ENCODE measurements at places on chromosomes 3 and 15.

- DNase-seq: no peak
Observed at GRCh38 chr3:123072564-123072963, 5.7 kb downstream of the PDIA5 start.

- DNase-seq: no peak
Observed at GRCh38 chr3:116423374-116423773, 21.9 kb downstream of the LSAMP start.

- DNase-seq: no peak
Observed at GRCh38 chr3:106161246-106161645, 292.4 kb upstream of the CBLB start.

GRCh38 chr15:63930034-63930433, 96.3 kb upstream of the HERC1 start:
- DNase-seq: no peak

GRCh38 chr15:33795070-33795469, 173.2 kb upstream of the CHRM5 start:
- DNase-seq: no peak

DNA sequence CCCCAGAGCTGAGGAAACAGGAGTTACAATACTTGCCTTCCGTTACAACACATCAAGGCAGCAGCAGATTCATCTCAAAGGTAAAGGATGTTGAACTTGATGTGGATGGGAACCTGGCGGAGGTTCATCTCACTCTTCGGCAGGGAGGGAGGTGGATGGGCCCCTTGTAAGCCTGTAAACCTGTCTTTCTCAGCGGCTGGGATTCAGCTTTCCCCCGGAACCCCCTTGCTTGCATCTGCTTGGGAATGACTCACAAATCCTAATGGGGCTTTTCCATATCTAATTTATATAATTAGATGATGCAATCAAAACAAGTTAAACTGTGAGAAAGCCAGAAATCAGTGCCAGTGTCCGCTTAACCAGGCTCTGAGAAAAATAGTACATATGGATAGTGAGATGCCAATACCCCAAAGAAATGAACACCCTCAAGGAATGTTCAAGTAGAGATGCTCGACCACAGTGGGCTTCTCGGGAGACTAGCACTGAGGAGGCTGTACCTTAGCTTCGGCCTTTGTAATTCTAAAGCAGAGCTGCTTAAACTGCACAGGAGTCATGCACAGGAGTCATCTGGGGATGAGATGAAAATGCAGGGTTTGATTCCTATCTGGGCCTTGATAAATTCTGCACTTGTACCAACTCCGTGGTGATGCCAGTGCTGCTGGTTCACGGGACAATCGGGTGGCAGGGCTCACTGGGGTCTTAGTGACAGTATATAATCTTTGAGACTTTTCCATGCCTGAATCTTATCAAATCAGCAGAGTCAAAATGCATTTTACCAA, 2.2 kb upstream of the FAM240A start:
- no peak for DNase-seq

Data from erythroblast (primary cell).